Psoas muscle (tissue), 8 donors: ENCODE measurements at places on chromosomes 1 and 21. TPM values are rescaled to one million over a fixed set of nuclear protein-coding genes. Genes with fewer than 3 reads are reported as not detected.

The C8A gene
- not detected for total RNA-seq

The PAQR7 gene
- total RNA-seq: 3.7 TPM

The RIT1 gene
- total RNA-seq: 11.1 TPM

The CRP gene
- 0.30 TPM for total RNA-seq

DNA sequence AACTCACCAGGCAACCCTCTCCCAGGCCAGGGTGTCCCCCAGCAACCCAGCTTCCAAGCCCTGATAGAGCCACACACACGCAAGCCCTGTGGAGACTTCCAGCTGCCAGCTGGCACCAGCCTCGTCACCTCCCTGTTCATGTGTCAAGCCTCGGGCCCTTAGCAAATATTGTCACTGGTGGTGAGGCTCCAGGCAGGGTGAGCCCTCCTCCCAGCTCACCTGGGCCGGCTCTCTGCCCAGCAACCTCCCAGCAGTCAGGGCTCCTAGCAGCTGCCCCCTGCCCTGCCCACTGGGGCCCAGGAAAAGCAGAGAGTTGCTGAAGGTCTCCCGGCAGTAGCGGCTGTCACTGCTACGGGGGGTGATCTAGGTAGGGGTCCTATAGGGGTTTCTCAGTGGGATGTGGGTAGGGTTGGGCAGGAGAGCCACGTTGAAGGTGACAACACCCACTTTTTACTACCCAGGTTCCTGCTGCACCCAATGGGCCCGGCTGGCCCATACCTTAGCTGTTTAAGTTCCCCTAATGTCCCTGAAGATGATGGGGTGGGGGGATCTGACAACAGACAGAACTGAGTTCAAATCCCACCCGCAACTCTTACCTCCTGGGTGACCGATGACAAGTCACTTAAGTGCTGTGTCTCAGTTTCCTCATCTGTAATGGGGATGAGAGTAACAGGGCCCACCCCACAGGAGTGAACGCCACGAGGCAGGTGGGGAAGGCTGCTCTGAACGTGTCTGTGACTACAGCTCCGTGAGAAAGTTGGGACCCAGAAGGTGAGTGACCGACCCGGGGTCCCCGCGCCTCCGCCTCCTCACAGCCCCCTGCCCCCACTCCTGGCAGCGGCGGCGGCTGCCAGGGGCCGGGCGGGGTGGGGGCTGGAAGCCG is 678 bp downstream of the TTC39A start:
- no peak for DNase-seq

DNA sequence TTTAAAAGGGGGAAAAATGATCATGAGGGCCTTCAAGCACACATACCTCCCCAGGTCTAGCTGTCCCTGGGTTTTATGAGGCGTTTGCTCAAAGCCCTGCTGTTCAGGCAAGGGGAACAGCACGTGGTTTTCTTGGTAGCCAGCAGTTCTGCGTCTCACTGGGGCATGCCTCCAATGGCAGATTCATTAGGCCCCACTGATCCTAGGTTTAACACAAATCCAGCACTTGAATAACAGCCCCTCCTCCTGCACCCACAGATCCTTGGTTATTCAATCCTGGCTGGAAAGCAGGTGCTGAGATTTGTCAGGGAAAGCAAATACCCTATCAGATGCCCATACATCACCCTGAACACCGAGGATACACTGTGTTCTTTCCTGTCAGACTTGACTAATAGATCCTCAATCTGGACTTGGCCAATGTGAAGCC is 106.4 kb downstream of the ZC3H11B start:
- no peak for DNase-seq
